Pericardium fibroblast (primary cell): ENCODE measurements at places on chromosomes 4 and X. TPM values are rescaled to one million over a fixed set of nuclear protein-coding genes. Genes with fewer than 3 reads are reported as not detected.

Gene TXK
- total RNA-seq, result not detected in 2 replicates

Gene TNIP2
- total RNA-seq, result 51.8 and 56.1 TPM in 2 replicates

Gene RTL3
- 0.12 and 0.43 TPM in 2 replicates for total RNA-seq

Gene GJB1
- total RNA-seq, result not detected in 2 replicates

Gene CSAG1
- not detected in 2 replicates for total RNA-seq

Gene CTSO
- 13.7 and 15.5 TPM in 2 replicates for total RNA-seq

Gene FRMPD3
- total RNA-seq, result 0.12 and 0.26 TPM in 2 replicates

Gene SMARCA1
- total RNA-seq, result 39.3 and 41.7 TPM in 2 replicates

Gene SPATA18
- 2.9 and 7.7 TPM in 2 replicates for total RNA-seq

Gene GRIA3
- total RNA-seq, result under 0.01 and 0.09 TPM in 2 replicates

Gene SPIN2A
- total RNA-seq, result 0.09 and 1.4 TPM in 2 replicates

Gene NEUROG2
- total RNA-seq, result not detected in 2 replicates

Gene MSL3
- total RNA-seq, result 18.1 and 23.5 TPM in 2 replicates

Gene GYG2
- total RNA-seq, result 7.5 and 7.7 TPM in 2 replicates

Gene PDGFC
- 23.0 and 30.5 TPM in 2 replicates for total RNA-seq

Gene UPF3B
- 1.3 and 4.7 TPM in 2 replicates for total RNA-seq

Gene DRP2
- total RNA-seq, result 0.35 and 0.94 TPM in 2 replicates

Gene USP17L21
- not detected in 2 replicates for total RNA-seq

Gene S100P
- total RNA-seq, result not detected in 2 replicates
